ENCODE measurements at places on chromosomes 11 and 22.
A peak's percentile ranks its signal among the peaks of the same experiment; 100 is the strongest.

- DNase-seq, result no peak
Observed at GRCh38 chr11:70010774-70011173, 67.3 kb upstream of the ANO1 start.

- DNase-seq, result no peak
Observed at GRCh38 chr22:25741692-25742626, at the start of gene MYO18B. TSS of gene MYO18B (plus strand) at chr22:25742188. CDS start at chr22:25761093, 18,905 bp downstream.

DNA sequence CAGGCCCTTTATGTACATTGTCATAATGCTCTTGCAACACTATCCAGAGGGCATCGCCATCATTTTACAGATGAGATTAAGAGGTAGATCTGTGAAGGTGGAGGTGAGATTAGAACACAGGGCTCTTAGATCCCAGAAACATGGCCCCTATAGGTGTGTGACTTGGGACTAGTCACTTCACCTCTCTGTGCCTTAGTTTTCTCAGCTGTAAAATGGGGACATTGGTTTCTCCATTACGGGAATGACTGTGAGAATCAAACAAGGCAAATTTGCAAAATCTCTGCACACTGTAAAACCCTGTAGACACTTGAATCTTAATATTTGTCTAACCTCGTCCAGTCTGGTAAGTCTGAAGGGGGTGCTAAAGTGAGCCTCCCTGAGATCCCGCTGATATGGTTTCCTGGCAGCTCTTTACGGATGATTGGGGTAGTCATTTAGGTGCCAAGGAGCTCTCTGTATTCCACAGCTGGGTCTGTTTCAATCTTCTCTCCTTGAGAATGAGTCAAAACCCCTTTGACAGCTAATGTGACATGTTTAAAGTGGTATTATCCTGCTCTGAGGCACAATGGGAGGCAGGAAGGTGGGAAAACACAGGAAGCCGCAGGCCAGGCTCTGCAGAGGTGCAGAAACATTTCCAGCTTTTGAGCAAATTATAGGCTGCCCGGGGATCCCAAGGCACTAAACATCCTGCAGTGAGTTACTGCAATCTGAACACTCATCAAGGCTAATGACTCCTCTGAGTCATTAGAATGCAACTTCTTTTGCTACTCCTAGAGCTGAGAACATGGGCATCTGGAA is 140.8 kb downstream of the CCDC81 start:
- DNase-seq, result peak; percentile 85

GRCh38 chr11:1460986-1461825 is 25.4 kb downstream of the MOB2 start:
- no peak for DNase-seq
